ENCODE measurements at places on chromosomes 2 and 18.

GRCh38 chr2:165837122-165837521 is 43.1 kb upstream of the GALNT3 start:
- DNase-seq: no peak

GRCh38 chr2:64941801-64942200 is 47.4 kb upstream of the SLC1A4 start:
- no peak for DNase-seq

DNA sequence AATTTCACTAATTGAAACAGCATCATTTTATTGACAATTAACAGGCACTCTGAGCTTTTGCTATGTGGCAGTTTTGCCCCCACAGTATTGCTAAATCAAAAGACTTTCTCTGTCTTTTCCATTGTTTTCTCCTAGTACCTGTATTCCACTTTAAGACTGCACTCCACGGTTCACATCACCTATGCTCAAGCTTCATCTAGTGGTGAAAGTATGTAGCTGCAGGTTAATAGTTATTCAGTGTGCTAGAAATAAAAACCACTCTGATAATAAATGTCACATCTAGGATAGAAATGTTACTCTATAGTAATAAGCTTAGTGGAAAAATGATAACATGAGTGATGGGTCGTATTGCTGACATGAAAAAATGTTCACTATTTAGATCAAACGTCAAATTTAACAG is 24.6 kb downstream of the ARL6IP6 start:
- no peak for DNase-seq

DNA sequence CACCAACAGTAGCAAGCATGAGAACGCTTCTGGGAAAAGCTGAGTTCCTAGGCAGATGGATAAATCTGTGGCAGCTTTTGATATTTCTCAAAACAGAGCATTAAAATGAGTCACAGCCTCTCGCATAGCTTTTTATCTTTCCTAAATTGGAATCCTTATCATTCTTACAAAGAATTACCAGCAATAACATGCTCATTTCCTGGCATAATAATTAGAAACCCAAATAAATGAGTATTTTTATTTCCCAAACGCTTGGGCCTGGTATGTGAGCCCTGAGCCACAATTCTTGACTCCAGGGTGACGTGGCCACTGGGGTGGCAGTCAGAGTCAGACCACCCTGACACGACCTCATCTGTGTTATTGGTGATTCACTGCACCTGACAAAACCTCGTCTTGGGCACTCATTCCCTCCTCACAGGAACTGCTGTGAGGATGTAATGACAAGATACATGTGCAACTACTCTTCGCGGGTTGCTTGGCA is 210.7 kb downstream of the ARL4C start:
- no peak for DNase-seq

DNA sequence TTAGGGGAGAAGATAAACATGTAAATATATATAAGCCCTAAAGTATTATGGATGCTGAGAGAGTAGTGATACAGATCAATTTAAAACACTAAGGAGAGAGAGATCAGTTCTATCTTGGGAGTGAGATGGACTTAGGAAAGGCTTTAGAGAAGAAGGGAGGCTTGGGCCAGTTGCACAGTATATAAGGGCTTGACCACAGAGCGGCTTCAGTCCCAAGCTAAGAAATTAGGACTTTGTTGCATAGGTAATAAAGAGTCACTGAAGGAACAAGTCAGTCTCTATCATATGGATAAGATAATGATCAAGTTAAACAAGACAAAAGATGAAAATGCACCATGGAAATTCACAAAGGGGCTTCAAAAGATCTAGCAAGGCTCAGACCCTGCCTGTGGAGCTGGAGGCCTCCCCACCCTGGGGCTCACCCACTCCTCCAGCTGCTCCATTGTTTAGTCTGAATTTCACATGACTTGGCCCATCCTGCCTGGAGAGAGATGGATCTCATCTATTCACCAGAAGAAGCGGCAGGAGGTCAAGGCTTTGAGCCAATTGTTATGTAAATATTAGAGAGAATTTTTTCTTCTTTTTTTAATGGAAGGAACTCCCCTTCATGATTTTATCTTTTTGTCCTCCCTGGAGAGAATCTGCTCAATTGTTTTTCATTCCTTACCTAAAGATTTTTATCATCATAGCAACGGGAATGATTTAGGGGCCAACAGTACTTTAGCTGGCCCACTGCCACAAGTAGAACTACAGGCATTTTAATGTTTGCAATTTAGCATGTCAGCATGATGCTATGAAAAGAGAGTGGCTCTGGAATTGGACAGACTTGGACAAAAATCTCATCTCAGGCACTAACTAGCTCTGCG is 44.0 kb downstream of the GYPC start:
- DNase-seq: no peak

DNA sequence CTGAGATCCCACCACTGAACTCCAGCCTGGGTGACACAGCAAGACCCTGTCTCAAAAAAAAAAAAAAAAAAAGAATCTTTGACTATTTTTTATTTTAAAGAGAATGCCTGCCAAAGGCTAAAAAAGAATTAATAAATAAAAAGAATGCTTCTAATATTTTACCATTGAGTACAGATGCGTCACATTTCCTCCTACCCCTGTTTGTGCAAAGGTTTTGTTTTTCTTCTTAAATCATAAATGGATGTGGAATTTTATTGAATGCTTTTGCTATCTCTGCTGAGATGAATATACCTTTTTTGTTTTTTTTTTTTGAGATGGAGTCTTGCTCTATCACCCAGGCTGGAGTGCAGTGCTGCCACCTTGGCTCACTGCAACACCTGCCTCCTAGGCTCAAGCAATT is 22.8 kb downstream of the CYBRD1 start:
- no peak for DNase-seq

GRCh38 chr2:201021914-201022313 is 49.6 kb downstream of the HYCC2 start:
- DNase-seq: no peak

GRCh38 chr2:31269087-31269486 is 35.1 kb downstream of the EHD3 start:
- no peak for DNase-seq

DNA sequence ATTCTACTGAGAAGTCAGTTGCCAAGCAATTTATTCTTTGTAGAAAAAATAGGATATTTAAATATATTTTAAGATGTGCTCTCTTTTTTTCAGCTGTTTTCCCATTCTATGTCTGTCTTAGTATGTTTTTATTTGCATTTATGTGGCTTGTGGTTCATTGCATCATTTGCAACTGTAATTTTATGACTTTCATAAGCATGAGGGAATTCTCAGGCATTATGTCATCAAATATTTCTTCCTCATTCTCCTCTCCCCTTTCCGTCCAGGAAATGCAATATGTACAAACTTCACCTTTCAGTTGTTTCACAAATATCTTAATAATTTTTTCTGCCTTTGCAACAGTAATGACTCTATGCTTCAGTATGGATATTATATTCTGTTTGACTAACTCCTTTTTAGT is 560.2 kb upstream of the LRATD1 start:
- DNase-seq: no peak

- DNase-seq: no peak
These were observed 719.3 kb downstream of the PLCL1 start for GRCh38 chr2:198523710-198524109.

DNA sequence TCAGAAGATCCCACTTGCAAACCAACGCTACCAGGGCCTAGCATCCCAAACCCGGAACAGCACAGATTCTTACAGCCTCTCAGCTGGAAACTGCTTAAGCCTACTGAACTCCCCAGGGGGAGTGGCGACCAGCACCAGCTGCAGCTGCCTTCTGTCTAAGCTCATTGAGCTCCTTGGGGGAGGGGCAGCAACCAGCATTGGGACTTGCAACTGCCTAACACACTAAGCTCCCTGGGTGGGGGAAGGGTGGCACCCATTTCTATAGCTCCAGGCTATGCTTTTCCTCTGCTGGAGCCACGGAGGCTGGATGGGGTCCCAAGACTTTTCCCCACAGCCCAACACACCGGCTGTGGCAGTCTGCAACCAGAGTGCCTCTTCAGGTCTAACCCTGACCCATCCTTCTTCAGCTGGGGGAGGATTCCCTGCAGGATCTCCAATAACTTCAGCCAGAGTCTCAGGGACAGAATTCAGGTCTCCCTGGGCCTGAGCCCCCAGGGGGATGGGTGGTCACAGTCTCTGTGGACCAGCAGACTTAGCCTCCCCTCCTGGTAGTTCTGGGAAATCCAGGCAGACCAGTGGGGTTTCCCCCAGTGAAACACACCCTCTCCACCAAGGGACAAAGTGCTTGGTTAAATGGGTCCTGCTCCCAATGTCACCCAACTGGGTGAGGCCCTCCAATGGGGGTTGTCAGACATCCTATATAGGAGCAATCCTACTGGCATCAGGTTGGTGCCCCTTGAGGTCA is 45.9 kb upstream of the ITGA4 start:
- DNase-seq: peak; percentile 97

GRCh38 chr2:230268606-230269243 is 43.2 kb downstream of the SP140 start:
- no peak for DNase-seq

Measured in NCI-H524 (cell line).